ENCODE measurements at places on chromosomes 7 and 10. TPM values are rescaled to one million over a fixed set of nuclear protein-coding genes. Genes with fewer than 3 reads are reported as not detected.

The TAX1BP1 gene
- 64.2 TPM for total RNA-seq

The IGF2BP3 gene
- 37.9 TPM for total RNA-seq

The NKX6-2 gene
- total RNA-seq: not detected

The HOXA6 gene
- total RNA-seq: not detected

The ZNF22 gene
- total RNA-seq: 34.4 TPM

The MRPS33 gene
- 13.5 TPM for total RNA-seq

The TBATA gene
- total RNA-seq: not detected

The SVIL gene
- total RNA-seq: 27.5 TPM

The COL26A1 gene
- 12.0 TPM for total RNA-seq

The SEMA3C gene
- 327 TPM for total RNA-seq

The BRAT1 gene
- 15.7 TPM for total RNA-seq

The ZNF727 gene
- total RNA-seq: 0.25 TPM

The ATP6V0A4 gene
- 0.74 TPM for total RNA-seq

The ZP3 gene
- 0.49 TPM for total RNA-seq

The CDC14C gene
- not detected for total RNA-seq

The CYP2W1 gene
- total RNA-seq: not detected

The RBM20 gene
- total RNA-seq: 0.74 TPM

The KAZALD1 gene
- 0.25 TPM for total RNA-seq

The HOXA3 gene
- total RNA-seq: not detected

The CHAT gene
- not detected for total RNA-seq

The IQCE gene
- total RNA-seq: 18.7 TPM

The MKI67 gene
- total RNA-seq: 4.2 TPM

The DIP2C gene
- total RNA-seq: 46.0 TPM

The MYH16 gene
- total RNA-seq: not detected

The AS3MT gene
- 9.1 TPM for total RNA-seq

The ACTL6B gene
- total RNA-seq: 99.6 TPM

The STAMBPL1 gene
- total RNA-seq: 6.6 TPM

The PNLIPRP3 gene
- not detected for total RNA-seq

The NOS3 gene
- total RNA-seq: 1.2 TPM

The SAP25 gene
- 0.25 TPM for total RNA-seq

The ASB10 gene
- not detected for total RNA-seq

The KIAA1549 gene
- 40.6 TPM for total RNA-seq

The ZMIZ1 gene
- 52.1 TPM for total RNA-seq

The TEX47 gene
- not detected for total RNA-seq

The SH2D4B gene
- total RNA-seq: 1.2 TPM

The CCDC186 gene
- 35.4 TPM for total RNA-seq

The CTAGE15 gene
- 0.25 TPM for total RNA-seq

The SKIDA1 gene
- total RNA-seq: 6.9 TPM

The PIP gene
- total RNA-seq: not detected

The OPN4 gene
- total RNA-seq: not detected

The PNLIPRP1 gene
- not detected for total RNA-seq

The PRPS1L1 gene
- not detected for total RNA-seq

The LRGUK gene
- total RNA-seq: 7.4 TPM

The OGDHL gene
- 3.9 TPM for total RNA-seq

The MSS51 gene
- total RNA-seq: 1.7 TPM

The WDFY4 gene
- total RNA-seq: 0.49 TPM

The EGFR gene
- total RNA-seq: 18.4 TPM

The PON1 gene
- not detected for total RNA-seq

The VAX1 gene
- total RNA-seq: 1.7 TPM

The REPIN1 gene
- 28.8 TPM for total RNA-seq

Measured in temporal lobe (tissue), 4 donors.